ENCODE measurements at places on chromosomes 1 and 21. TPM values are rescaled to one million over a fixed set of nuclear protein-coding genes. Genes with fewer than 3 reads are reported as not detected.

DNA sequence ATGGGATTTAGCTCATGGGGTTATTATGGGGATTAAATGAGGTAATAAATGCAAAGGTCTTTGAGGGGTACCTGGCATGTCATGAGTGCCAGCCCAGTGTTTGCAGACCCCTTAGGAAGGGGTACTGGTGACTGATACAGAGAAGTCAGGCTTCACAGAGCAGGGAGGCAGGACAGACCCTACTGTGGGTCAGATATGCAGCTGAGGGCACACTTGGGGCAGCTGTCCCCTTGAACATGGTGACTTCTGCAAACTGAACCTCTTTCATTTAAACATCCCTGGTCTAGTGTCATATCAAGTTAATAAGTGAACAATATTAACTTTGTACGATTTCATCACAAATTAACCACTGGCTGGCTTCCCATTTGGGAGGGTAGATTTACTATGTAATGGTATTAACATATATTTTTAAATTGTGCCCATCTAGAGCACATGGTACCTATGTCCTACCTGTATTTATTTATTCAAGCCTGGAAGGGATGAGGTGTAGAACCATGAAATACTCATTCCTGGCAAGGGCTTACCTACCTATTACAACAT is 25.9 kb downstream of the STPG1 start:
- DNase-seq, result no peak

- DNase-seq, result no peak
Measured at GRCh38 chr1:219882096-219882495, 46.3 kb downstream of the SLC30A10 start.

DNA sequence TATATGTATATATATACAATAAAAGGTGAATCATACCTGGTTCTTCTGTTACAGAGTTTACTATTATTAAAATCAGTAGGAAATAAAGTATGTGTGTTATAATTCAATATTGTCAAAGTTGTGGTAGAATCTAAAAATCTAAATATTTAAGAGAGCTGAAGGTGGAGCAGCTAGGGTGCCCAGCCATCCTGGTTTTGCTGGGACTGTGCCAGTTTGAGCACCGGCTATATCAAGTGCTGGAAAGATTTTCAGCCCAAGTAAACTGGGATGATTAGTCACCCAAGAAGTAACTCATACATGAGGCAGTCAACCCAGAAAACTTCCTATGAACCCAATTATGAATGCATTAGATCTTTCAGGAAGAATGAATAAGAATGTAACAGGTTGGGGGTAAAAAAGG is 16.9 kb upstream of the KRTAP19-5 start:
- DNase-seq, result no peak

DNA sequence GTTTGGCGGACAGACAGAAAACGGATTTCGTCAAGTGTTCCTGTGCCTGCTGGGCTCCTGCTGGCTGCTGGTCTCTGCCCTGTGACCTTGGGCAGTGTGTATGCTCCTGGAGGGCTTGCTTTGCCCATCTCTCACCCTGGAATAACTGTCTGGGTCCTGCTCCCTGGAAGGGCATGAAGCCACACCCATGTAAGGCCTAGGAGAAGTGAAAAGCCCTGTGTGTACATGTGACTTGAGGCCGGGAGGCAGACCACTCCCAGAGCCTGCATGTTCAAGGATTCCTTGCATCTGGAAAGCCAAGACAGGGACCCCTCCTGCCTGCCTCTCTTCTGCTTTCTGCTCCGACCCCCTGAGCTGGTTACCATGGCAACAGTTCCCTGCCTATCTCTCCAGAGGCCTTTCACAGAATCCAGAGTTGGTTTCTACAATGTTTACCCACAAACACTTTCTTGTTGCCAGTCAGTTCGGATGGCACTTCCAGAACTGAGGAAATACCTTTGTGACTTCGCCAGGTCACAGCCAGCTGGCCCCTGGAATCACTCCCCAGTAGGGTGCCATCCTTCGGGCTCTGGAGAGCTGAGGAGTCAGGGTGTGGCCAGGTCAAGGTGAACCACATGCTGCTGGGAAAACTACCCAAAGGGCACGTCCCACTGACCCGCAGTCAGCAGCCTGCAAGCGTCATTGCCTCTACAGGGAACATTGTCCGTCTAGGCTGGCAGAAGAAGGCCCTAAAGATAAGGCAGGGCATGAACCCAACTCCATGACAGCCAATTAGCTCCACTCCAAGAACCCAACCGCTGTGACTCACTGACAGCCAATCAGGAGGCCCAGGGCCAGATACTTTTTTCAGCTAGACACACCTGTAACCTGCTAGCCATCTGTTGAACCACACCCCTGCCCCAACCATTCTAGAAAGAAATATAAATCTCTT is 14.7 kb upstream of the GPR37L1 start:
- no peak for DNase-seq

DNA sequence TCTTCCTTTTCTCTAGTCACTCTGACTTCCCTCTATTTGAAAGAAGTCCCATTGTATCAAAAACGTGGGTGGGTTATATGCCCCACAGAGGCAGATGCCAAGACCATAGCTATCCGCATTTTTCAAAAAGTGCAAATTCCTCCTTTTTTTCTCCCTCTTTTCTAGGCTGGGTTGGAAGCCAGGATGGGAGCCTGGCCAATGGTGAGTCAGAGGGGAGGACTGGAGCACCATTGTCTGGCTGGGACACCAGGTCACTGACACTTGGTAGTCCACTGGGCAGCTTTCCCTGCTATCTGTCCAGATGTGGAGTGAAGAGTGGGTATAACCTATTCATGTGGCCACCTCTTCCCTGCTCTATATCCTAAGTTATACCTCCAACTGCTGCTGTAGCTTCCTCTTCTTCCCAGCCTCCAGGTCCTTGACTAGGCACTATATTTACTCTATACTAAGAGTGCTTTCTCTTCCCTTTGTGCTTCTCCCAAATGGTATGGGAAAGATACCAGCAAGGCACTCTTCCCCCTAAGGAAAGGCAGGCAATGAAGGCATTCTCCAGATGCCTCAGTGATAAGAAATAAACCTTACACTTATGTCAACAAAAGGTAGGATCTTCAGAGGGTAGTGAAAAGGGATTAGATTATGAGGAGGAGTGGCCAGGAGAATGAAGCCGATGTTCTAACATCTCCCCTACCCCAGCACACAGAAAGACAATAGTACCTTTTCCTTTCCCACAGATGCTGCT is 12.9 kb downstream of the PI4KB start:
- no peak for DNase-seq

CFH gene
- 9.2 TPM for total RNA-seq

DNA sequence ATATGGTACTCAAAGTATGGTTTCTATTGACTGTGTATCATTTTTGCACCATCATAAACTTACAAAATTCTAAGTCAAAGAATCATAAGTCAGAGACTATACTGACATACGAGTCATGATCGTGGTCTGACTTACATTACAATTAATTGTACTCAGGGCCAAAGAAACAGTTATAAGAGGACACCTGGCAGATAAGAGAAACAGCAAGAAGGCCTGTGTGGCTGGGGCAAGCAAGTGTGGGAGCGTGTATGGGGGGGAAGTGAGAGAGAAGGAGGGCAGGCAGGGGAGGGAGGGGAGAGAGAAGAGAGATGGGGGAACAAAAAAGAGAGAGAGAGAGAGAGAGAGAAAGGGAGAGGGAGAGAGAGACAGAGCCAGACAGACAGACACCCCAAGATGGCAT is 70.9 kb downstream of the RERE start:
- no peak for DNase-seq

DNA sequence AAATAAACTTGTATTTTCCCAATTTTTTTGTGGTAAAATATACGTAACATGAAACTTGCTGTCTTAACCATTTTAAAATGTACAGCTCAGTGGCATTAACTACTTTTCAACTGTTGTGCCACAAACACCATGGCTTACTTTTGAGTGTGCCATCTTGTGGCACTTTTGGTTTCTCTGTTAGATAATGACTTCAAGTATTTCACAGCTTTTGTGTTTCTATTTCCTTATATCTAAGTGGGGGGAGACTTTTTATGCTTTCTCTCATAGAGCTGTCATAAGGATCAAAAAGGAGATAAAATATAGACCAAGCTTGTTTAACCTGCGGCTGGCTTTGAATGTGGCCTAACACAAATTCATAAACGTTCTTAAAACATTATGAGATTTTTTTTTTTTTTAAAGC is 44.3 kb downstream of the CDC14A start:
- DNase-seq, result no peak

CCDC185 gene
- not detected for total RNA-seq

- DNase-seq, result no peak
Measured at GRCh38 chr1:89198081-89198480, 661 bp downstream of the GBP4 start.

DNA sequence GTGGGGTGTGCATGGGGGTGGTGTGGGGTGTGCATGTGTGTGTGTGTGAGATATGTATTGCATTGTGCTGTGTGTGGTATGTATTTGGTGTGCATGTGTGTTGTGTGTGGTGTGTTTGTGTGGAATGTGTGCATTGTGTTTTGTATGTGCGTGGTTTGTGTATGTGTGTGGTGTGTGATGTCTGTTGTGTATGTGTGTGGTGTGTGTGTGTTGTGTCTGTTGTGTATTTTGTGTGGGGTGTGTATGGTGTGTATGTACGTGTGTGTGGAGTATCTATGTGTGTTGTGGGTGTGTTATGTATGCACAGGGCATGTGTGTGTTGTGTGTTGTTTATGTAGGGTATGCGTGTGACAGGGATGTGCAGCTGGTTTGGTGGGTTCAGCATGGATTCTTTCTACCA is 67.8 kb upstream of the COG2 start:
- no peak for DNase-seq

- DNase-seq, result no peak
Measured at GRCh38 chr1:165441166-165441880, 3.6 kb downstream of the RXRG start.

DNA sequence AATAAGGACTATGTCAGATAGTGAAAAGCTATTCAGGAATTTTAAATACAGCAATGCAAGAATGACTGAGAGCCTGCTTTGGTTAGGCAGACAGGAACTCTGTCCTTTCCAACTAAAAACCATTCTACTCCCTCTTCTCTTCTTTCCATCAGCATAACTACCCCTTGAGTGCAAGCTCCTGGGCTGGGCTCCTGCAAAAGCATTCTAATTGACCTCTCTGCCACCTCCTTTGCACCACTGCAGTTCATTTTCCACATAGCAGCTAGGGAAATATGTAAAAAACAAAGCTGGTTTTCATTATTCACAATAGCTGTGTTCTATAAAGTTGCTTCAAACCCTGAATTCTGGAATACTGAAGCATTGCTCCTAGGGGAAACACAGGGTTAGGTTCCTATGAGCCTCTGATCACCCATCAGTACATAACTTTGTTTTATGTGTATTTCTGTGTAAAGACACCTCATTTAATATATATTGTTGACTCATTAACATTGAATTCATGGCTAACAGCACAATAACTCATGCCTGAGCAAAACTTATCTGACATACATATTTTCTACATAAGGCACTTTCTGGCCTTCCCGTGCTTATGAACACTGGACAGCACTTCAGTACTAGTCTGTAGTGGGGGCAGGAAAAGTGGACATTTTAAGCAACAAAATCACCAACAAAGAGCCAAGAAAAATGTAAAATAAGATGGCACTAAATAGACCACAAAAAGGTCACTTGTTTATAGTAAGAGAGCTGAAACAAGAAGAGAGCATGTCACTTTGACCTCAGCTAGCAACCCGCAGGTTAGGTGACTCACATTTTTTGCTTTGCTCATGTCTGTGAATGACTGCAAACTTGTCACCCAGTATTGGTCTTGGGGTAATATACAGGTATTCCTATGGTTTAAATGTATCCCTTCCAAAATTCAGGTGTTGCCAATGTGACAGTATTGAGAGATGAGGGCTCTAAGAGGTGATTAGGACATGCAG is 57.9 kb upstream of the IRF2BP2 start:
- DNase-seq, result no peak

DNA sequence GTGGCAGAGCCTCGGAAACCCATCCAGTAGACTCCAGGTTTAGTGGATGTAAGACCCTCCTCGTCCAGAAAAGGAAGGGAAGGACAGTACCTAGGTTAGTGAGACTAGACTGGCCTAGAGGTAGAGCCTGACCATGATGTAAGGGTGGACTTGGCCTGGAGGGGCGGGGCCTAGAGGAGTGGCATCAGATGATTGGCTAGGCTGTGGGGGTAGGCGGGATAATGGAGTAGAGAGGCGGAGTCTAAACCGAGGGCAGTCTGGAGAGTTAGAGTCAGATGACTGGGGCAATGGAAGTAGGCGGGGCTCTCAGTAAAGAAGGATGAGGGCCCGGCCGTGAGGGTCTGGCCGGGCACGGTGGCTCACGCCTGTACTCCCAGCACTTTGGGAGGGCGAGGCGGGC is 70.1 kb downstream of the EPHB2 start:
- DNase-seq, result no peak

DNA sequence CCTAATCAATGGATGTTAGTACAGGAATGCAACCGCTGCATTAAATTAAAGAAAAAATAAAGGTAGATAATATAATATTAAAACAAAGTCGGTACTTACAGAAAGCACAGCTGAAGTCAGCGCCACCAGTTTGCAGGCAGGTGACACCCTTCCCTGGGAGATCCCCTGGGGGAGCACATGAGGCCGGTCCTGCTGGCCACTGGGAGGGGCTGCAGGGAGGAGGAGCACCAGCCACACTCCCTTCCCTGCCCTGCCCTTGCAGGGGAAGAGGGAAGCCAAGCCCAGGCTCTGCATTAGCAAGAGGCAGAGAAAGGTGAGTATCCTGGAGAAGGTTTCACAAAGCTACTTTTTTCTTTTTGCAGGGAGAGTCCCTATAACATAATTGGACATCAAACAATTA is 507.0 kb downstream of the AJAP1 start:
- no peak for DNase-seq

DNA sequence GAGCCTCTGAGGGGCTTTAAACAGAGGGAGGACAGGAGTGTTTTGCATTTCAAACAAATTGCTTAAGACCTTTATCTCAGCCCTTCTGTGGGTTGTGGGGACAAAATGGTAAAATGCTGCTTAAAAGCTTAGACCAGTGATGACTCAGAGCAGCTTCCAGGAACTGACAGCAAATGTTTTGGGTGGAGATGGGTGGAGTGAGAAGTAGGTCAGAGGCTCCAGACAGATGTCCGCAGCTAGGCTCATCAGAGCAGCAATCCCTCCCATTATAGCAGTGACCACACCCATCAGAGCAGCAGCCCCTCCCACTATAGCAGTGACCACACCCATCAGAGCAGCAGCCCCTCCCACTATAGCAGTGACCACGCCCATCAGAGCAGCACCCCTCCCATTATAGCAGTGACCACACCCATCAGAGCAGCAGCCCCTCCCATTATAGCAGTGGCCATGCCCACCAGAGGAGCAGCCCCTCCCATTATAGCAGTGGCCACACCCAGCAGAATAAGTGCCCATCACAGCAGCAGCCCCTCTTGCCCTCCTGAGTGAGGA is 532.2 kb downstream of the MATN1 start:
- no peak for DNase-seq

- no peak for DNase-seq
Measured at GRCh38 chr1:163170331-163170730, 32.4 kb downstream of the RGS5 start.
